ENCODE measurements at places on chromosomes 2 and 18. TPM values are rescaled to one million over a fixed set of nuclear protein-coding genes. Genes with fewer than 3 reads are reported as not detected.

GRCh38 chr2:60945341-60945740, 64.0 kb downstream of the REL start:
- DNase-seq, result no peak

- DNase-seq, result no peak
Measured at GRCh38 chr18:3721771-3722648, 272.0 kb downstream of the TGIF1 start.

GRCh38 chr2:71613403-71613952, 160.1 kb downstream of the DYSF start:
- no peak for DNase-seq

- DNase-seq, result no peak
Measured at GRCh38 chr2:63055226-63056106, 4.8 kb downstream of the OTX1 start.

The GREB1 gene
- total RNA-seq, result 91.0 TPM

The CEBPZOS gene
- 34.6 TPM for total RNA-seq

The SCG2 gene
- total RNA-seq, result 0.31 TPM

All from testis (tissue), 5 donors.